ENCODE measurements at places on chromosomes 5 and 9.

- no peak for DNase-seq
Measured at GRCh38 chr5:36310138-36310537, 8.4 kb upstream of the RANBP3L start.

DNA sequence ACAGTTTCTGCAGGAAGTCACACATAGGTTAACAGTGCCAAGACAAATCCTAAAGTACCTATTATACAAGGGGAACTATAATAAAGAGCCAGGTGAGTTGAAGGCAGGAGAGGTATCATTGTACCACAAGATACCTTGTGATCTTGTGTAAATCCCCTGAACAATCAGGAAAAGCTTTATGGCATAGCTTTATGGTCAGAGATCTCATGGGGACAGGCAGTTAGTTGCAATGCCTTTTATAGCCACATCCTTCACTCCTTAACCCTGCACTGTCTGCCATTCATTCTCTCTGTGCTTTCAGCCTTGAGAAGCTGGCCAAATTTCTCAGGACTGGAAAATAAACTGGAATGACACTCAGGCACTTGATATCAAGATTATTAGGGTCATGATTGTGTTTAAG, 97.0 kb downstream of the GHR start:
- DNase-seq, result no peak

- DNase-seq, result no peak
Measured at GRCh38 chr5:65951330-65951729, 25.0 kb downstream of the ERBIN start.

DNA sequence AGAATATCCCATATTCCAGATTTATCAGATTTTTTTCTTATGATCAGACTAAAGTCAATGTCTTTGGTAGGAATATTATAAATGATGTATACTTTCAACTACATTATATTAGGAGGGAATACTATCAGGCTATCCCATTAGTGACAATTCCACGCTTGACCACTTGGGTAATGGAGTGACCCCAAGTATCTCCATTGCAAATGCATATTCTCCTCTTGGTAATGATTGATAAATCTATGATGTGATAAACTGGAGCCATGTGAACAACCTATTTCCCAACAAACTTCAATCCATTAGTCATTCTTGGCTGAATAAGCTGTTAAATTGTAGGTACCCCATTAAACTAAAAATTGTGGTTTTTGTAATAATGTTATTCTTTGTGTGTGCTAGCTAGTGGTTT, 12.2 kb upstream of the MPDZ start:
- no peak for DNase-seq

DNA sequence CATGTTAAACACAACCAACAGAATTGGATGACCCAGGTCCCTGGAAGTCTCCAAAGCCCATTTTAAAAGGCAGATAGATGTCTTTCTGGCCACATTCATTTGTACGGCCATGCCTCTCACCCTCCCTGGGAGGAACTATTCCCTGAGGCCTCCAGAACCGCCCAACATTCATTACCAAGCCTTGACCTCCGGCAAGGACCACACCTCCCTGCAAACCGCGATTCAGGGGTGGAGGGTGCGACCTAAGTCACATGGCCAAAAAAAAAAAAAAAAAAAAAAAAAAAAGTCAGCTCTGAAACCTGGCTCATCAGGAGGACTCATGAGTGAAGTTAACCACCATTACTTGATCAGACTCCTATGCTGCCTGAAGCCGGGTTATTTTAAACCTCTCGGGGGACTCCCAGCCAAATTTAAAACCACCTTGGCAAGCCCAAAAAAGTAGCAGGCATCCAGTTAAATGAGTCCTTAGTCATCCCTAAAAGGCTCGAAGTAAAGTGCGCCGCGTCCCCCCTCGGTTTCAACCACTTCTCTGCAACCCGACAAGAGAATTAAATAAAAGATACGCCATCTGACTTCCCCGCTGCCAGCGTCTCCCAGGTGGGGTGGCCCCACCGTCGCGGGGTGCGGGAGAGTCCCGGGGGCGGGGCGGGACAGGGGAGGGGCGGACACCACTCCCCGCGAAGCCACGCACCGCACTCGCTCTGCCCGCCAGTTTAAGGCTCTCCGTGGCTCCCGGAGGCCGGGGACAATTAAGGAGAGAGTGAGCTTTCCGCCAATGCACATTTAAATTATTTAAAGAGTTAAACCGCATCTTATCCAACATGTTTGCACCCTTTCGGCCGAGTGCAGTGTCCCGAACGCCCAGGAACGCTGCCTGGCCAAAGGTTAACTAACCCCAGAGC, 2.3 kb downstream of the KLF9 start:
- no peak for DNase-seq

DNA sequence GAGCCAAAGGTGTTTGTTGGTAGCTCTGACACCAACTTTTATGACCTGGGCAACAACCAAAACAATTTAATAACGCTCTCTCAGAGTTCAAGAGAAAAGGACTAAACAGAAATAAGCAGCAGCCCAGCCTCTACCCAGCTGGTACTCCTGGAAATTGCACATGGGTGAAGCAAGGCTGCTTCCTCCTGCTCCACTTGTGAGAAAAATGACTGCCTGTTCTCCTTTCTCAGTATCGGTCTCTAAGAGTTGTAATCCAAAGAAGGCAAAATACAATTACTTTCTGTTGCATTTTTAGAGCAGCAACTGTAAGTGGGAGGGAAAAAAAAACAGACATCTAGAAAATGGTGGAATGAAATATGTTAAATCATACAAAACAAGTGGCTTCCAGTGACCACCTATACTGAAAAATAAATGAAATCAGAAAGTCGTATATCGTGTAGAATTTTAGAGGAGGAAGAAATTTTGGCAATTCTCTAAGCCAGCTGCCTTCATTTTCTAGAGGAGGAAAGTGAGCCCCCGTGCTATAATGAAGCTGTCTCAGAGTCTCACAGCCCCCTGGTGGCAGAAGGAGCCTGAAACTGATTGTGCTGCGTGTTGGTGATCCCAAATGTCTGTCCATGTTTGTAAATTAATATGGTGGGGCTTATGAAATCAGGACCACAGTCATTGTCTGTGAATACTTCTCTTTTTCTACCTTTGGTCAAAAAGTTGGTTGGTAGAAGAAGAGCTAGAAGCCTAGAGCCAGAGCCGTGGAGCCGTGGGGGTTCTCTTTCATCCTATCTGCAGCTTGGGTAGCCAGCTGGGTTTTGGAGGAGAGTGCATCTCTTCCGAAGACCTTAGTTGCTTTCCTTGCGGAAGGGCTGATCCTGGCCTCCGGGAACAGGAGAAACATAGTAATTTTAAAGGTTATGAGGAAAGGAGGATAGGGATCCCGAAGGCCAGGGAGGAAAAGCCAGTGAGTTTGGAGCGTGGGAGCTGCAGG, 139.9 kb downstream of the PIP5K1B start:
- DNase-seq, result peak; percentile 10

GRCh38 chr5:29148581-29148980, 2044.9 kb upstream of the CDH6 start:
- no peak for DNase-seq

DNA sequence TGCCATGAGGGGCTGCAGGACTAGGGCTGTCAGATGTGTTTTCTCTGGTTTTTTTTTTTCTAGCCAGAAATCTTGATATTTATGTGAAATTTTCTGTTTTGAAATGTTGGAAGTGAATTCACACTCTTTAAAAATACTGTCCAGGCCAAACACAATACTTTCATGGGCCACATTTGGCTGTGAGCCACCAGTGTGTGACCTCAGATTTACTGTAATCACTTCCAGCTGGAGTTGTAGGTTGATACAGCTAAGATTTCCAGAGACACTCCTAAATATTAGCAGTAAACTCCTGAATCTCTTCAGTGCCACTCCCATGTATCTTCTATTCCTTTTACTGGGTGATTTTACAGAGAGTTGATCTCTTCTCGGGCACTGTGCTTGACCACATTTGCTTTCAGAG, 92.2 kb upstream of the CKMT2 start:
- no peak for DNase-seq

- no peak for DNase-seq
Measured at GRCh38 chr5:68176802-68177479, 38.6 kb upstream of the PIK3R1 start.

DNA sequence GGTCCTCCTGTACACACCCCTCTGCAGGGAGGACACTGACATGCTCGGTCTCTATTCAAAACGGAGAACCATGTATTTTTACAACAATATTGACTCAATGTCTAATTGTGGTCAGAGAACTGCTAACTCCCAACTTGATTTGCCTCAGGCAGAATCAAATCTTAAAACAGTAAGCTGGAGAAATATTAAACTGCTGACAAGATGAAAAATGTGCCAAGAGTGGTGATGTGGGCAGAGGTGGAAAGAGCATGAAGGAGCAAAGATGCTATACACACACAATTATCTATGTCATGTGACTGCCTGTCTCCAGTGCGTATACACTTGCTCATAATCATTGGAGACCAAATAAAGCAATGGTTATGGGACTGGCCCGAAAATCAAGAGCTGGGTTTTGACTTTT, 556.1 kb upstream of the ZNF608 start:
- DNase-seq, result no peak

DNA sequence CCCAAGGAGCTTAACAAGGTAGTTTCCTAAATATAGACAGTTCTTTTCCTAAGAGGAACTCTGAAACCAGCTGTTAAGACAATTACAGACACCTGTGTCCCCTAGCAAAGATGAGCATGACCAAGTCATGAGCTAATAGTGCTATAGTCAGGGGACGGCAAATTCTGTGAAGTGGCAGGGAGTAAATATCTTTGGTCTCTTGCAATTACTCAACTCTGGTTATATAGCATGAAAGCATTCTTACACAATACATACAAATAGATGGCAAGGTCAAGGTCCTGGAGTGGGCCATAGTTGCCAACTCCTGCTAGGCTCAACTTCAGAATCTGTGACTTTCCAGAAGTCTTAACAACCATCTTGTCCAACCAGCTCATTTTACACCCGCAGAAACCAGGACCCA, 103.7 kb downstream of the RFK start:
- DNase-seq, result no peak

DNA sequence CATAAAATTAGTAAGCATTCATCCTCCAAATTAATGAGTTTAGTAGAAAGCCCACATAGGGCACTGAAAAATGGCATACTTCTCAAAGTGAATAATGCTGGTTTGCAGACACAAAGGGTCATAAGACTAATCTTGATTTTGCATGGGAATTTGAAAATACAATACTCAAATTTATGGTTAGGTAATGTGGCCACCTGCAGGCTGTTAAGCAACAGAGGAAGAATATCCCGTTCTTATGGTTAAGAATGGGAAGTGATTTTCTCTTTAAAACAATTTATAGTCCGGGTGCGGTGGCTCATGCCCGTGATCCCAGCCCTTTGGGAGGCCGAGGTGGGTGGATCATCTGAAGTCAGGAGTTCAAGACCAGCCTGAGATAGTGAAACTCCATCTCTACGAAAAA, 9.4 kb upstream of the PLCXD3 start:
- DNase-seq, result no peak
